ENCODE measurements at places on chromosomes 6 and 20.

DNA sequence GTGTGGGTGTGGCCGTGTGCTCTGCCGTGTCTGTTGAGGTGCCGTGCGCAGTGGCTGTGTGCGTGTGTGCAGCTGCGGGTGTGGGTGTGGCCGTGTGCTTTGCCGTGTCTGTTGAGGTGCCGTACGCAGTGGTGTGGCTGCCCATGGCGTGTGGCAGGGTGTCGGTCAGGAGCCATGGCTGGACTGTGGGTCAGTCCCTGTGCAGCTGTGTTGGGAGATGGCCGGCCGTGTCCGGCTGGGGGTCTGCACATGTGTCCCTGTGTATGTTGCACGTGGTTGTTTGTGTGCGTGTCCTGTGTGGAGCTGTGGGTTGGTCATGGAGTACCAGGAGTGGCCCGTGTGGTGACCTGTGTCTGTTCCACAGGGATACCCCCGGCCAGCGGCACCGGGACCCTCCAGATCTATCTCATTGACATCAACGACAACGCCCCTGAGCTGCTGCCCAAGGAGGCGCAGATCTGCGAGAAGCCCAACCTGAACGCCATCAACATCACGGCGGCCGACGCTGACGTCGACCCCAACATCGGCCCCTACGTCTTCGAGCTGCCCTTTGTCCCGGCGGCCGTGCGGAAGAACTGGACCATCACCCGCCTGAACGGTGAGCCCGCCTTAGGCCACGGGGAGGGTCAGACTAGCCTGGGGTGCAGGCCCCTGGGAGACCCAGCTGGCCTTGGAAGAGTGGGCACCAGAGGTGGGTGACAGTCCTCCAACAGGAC is 137.7 kb downstream of the TAF4 start:
- DNase-seq: no peak

DNA sequence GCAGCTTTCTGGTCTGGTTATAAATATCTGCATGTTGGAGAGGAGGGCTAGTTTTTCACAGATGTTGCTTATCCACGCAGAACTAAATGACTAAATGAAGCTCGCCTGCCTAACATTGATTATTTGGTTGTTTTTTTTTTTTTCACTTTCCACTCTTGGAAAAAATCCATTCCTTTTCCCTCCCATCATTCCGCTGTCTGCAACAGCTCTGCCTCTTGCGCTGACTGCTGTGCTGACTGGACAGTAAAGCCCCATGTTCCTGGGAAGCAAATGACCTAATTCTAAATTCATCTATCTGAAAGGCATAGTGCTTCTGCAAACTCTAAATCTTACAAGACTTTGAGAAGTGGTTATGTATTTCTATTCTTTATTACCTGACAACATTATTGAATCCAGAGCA is 255.5 kb upstream of the PLN start:
- DNase-seq: no peak

DNA sequence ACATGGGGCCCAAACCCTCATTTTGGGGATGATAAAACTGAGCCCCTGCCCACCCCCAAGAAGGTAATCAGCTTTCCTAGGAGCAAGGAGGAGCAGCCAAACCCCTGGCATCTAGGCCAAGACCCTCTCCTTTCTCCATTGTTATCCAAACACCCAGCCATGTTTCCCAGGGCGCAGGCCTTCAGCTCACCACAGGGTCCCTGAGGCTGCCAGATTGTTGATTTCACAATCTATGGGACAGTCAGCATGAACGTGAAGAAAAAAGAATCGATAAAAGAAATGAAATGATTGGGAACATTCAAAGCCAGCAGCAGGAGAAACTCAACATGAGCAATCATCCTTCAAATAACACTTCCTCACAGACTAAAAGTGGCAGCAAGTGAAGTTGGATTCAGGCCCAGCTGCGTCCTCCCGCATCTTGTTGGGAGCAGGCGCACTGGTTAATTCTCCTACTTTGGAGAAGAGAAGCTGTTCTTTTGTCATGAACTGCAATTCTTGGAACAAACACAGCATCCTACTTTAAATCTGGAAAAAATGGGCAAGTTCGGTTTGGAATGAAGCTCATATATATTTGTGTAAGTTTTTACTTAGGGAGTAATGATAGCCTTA is 241.8 kb upstream of the PRDM1 start:
- no peak for DNase-seq

- no peak for DNase-seq
These were observed 525 bp downstream of the FAM229B start for GRCh38 chr6:112087916-112088315.

GRCh38 chr20:50320901-50321796 is 130.5 kb downstream of the CEBPB start:
- no peak for DNase-seq

- no peak for DNase-seq
These were observed 140.7 kb downstream of the HTR1B start for GRCh38 chr6:77322604-77323003.

- DNase-seq: no peak
These were observed 805 bp downstream of the FRS3 start for GRCh38 chr6:41778895-41779294.

DNA sequence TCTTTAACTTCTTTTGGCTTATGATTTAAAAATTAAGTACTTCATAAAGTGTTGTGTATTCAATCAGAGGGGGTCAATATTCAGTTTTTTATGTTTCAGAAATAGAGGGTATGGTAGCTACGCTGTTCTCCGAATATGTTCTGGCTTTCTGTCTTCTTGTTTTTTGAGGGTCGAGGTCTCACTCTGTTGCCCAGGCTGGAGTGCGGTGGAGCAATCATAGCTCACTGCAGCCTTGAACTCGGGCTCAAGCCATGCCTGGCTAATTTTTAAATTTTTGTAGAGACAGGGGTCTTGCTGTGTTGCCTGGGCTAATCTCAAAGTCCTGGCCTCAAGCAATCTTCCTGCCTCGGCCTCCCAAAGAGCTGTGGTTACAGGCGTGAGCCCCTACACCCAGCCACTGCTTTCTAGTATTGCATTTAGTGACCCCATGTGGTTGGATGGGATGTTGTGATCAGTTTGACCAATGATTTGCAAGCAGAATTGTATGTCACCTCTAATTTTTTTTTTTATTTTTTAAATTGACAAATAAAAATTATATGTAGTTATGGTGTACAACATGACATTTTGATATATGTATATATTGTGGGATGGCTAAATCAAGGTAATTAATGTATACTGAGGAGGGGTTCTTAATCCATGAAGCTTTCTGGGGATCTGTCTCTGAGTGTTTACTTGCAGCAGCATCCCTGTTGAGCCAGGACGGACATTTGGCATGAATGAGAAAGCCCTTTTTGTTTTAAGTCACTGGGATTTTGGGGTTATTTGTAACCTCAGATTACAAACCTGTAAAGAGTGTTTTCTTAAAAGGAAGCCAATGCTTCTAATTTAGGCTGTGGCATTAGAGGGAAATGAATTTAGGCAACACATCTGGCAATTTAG is 38.5 kb upstream of the DEK start:
- DNase-seq: no peak

GRCh38 chr20:24446811-24447210 is 22.6 kb upstream of the SYNDIG1 start:
- no peak for DNase-seq

GRCh38 chr6:119612176-119612891 is 262.8 kb upstream of the MAN1A1 start:
- DNase-seq: no peak

DNA sequence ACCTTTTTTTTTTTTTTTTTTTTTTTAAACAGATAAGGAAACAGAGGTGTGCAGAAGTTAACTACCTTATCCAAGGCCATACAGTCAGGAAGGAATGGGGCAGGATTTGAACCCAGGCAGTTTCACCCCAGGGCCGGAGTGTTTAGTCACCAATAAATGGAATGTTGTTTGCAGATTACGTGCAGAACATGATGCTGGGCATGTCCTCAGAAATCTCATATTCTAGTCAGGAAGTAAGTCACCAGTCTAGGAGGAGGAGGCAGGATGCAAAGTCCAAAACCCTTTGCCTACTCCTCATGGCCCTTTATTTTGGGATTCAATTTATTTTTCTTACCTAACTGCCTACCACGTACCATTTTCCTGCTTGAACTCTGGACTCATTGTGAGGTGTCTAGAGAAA is 57.1 kb upstream of the LRRC1 start:
- no peak for DNase-seq

DNA sequence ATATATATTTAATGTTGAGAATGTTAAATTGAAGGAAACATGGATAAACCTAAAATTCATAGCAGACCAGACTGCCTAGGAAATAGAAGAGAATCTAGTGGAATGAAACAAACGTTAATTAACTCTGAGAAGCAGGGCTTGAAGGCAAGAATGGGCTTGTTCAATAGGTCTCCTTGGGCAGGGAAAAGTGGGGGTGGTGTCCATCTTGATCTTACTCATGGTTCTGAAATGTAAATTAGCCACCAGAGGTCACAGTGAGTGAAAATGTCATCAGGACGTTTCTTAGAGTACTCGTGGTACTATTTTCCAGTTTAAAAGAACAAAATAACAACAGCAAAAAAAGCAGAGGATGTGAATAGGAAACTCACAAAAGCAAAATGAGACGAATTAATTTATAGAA is 66.8 kb upstream of the BTBD3 start:
- DNase-seq: no peak

DNA sequence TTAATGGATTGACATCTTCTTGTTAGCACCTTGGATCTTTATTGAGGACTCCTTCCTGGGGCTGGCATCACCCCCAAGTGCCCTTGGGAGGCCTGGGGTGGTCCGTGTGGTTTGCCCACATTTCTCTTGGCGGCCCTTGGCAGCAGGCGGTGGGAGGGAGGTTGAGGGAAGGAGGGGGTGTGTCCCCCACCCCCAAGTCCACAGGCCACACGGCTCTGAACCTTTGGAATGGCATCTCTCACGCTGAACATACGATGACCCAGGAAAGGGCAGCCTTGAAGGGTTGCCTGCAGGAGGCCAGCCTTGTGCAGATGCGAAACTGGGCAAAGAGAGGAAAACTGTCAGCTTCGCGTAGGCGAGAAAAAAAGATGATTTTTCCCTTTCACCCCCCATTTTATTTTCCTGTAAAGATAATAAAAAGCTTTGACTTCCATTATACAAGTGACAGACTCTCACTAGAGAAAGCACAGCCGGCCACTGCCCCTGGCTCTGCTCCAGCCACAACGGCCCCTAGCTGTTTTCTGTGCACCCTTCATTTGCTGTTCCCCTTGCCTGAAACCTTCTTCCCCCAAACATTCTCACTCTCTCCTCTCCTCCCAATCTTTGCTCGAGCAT is 56.2 kb downstream of the SLC2A10 start:
- DNase-seq: no peak

DNA sequence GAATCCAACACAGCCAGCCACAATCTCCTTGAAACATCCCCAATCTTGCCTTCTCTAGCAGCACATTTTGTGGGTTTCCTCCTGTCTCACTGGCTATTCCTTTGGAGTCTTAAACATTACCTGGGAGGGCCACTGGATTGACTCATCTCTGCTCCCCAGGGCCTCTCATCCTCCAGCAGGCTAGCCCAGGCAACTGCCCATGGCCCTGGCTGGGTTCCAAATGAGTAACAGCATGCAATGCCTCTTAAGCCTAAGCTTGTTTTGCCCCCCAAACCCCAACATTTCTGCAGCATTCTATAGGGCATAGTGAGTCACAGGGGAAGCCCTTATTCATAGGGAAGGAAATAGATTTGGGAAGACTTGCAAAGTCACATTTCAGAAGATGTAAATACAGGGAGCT is 204.9 kb downstream of the FOXA2 start:
- no peak for DNase-seq

DNA sequence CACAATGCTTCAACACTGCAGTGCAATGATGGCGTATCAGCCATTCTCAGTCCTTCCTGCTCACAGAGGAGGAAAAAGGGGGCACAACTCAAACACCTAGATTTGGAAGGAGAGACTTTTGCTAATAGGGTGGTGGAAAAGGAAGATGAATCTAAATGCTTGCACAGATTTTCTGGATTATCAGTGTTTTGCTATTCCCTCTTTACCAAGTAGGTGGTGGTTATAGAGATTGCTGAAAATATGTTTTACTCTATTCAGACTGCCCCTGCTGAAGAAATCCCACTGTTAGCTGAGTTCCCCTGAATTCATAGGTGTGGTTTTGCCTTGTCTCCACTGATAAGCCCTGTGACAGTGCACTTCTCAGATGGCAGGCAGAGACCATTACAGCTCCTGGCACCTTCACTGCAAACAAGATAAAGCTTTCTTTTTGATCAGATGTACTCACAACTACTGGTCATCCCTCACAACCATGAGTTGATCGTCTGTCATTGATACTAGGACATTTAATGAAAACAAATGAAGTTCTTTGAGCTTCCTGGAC is 311.4 kb downstream of the KIF16B start:
- no peak for DNase-seq

- no peak for DNase-seq
These were observed 102.1 kb downstream of the KCNB1 start for GRCh38 chr20:49380337-49380780.

GRCh38 chr20:20658871-20659431 is 53.5 kb downstream of the RALGAPA2 start:
- DNase-seq: no peak

DNA sequence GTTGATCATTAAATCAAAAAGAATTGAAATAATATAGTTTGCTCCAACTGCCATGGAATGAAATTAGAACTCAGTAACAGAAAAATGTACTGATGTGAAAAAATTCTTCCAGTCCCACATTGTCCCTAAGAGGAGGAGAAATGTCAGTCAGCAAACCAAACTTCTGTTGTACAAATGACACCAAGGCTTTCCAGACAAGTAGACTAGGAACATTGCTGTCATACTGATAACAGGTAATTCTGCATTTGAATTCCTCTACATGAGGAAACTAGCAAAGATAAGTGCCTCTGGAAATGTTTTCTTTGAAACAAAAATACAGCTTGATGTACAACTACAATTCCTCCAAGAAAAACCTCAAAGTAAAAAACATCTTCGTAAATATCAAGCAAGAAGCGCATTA is 90.2 kb downstream of the HIVEP1 start:
- no peak for DNase-seq

- DNase-seq: no peak
These were observed 744 bp downstream of the RIOK1 start for GRCh38 chr6:7390226-7390878.

DNA sequence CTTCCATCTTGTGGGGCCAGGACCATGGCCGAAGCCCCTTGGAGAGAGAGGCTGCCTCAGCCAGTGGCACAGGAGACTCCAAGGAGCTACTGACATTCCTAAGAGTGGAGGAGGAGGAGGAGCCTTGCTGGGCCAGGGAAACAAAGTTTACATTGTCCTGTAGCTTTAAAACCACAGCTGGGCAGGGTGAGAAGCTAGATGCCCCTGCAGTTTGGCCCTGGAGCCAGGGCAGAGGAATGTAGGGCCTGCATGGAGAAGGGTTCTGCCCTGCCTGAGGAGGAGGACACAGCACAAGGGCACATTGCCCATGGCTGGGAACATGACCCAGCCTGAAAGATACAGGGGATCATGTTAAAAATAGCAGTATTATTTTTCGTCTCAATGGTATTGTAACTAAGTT is 37.4 kb downstream of the PLCG1 start:
- no peak for DNase-seq

DNA sequence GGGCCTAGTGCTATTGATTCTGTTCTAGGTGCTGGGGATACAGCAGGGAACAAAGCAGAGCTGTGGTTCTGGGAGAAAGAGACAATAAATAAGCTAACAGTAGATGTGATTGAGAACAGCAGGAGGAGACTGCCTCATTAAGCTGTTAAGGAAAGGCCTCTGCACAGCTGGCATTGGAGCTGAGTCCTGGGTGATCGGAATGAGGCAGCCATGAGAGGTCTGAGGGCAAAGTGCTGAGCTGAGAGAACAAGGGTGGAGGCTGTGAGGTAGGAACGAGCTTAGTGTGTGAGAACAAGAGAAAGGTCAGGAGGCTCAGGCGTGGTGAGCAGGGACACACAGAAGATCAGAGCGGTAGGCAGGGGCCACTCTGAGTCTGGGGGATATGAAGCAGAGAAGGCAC is 18.3 kb downstream of the DDX27 start:
- no peak for DNase-seq

- no peak for DNase-seq
These were observed 212.3 kb downstream of the LMBRD1 start for GRCh38 chr6:69584536-69584912.

All from renal cortex interstitium (tissue), 15 donors.